Activated T-cell treated with anti-CD3 and anti-CD28 coated beads, Interleukin-2, amount 50 U/mL, for 72 hours (primary cell): ENCODE measurements at places on chromosomes 4 and X. TPM values are rescaled to one million over a fixed set of nuclear protein-coding genes. Genes with fewer than 3 reads are reported as not detected.

DNA sequence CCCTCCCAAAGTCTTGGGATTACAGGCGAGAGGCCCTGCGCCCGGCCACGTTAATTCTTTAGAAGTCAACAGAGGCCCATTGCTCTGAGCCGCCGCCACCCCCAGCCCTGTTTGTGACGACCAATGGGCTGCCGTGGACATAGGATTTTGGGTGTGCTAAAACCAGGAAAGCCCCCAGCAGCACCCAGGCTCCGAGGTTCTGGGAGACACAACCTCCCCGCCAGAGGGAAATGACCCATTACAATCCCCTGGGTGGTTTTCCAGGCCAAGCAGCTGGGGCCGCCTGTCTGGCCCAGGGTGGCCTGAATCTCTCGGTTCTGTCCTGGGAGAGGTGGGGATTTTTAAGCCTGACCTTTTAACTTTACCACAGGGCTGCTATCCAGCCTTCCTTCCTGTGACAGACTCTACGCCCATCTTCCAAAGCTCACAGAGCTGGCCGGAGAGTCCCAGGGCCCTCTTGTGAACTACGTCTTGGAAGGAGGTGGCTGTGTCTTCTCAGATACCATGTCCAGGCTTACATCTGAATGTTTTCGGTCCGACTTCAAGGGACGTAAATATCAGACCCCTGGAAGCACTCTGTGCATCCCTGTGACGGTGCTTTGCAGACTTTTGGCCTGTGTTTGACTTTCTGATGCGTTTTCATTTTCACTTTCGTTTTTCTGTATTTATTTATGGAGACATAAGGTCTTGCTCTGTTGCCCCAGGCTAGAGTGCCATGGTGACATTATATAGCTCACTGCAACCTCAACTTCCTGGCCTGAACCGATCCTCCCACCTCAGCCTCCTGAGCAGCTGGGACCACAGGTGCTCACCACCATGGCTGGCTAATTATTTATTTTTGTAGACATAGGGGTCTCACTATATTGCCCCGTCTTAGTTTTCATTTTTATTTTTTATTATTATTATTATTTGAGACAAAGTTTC is 36.0 kb downstream of the P2RY8 start:
- no peak for DNase-seq

DNA sequence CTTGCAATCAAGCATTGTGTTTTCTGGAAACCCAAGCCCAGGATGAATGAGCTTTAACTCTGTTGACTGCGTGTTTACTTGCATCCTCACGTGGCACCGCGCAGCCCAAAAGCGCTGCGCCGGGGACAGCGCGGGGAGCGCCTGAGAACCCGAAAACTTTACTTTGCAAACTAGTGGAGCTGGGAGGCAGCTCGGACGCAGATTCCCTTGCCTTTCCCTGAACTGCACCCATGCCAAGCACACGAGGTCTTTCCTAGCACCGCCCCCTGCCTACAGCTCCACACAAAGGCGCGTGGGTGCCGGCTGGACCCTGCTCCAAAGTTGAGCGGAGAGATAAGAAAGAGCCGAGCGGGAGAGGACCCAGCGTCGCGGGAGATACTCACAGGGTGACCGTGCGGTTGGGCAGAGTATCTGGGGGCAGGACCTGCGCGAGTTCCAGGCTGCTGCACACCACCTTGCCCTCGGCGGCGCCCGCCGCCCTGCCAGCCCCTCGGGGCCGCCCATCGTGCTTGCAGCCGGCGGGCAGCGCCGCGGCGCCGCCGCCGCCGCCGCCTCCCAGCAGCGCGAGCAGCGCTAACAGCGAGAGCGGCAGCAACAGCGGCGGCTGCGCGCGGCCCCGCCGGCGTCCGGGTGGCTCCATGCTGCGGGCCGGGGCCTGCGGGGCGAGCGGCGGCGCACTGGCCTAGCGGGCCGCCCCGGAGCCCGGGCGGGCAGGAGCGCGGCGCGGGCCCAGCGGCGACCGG is 550 bp downstream of the ADGRA3 start:
- peak; percentile 46 for DNase-seq

DNA sequence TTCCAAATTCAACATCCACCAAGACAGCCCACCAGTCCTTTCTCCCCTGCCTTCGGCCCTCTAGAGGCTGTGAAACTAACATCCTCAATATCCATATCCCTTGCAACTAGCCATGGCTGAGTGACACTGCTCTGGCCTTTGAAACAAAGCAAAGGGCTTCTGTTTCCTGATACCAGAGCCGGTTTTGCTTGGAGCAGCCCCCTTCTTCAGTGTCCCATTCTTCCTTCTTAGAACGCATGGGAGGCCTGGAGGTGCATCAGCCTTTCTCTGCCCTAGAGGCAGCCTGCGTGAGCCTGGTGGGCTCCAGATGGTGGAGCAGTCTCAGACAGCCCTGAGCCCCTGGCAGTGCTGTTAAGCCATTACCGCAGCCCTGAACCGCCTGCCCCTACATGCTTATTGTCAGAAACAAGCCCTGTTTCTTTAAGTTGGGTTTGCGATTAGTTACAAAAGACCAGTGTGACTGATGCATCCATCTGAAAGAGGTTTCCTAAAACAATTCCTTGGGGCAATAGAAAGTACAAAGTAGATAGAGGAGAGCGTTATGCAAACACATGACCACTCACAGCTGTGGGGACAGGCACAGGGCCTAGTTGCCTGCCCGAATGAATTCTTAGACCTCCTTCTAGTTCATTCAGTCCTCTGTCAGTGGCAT is 74.1 kb downstream of the EVC start:
- DNase-seq: no peak

Gene MECP2
- total RNA-seq: 70.4 TPM

Gene FAM199X
- total RNA-seq: 11.8 TPM

Gene PLAC1
- 1.1 TPM for total RNA-seq

Gene PLP1
- total RNA-seq: not detected
